ENCODE measurements at places on chromosomes 1 and 21.

- no peak for DNase-seq
- no peak overlapping the region for H3K4me3 ChIP-seq
- no peaks in the 10 kb centered on the region for H3K36me3 ChIP-seq
- H3K27ac ChIP-seq, result no peak overlapping the region
Measured at GRCh38 chr21:35849144-35849543, 211.2 kb downstream of the SETD4 start.

GRCh38 chr1:58324558-58324957 lies 222.0 kb downstream of the OMA1 start:
- DNase-seq, result no peak
- H3K36me3 ChIP-seq, result peaks cover 28% of the 10 kb centered on the region
- H3K4me3 ChIP-seq, result no peak overlapping the region
- no peak overlapping the region for H3K27ac ChIP-seq

- DNase-seq, result no peak
- H3K27me3 ChIP-seq, result no peaks in the 10 kb centered on the region
- peak overlapping the region; percentile 27 for H3K27ac ChIP-seq
- H3K4me3 ChIP-seq, result no peak overlapping the region
- H3K36me3 ChIP-seq, result no peaks in the 10 kb centered on the region
Measured at GRCh38 chr1:8813016-8813763, 4.2 kb downstream of the RERE start.

DNA sequence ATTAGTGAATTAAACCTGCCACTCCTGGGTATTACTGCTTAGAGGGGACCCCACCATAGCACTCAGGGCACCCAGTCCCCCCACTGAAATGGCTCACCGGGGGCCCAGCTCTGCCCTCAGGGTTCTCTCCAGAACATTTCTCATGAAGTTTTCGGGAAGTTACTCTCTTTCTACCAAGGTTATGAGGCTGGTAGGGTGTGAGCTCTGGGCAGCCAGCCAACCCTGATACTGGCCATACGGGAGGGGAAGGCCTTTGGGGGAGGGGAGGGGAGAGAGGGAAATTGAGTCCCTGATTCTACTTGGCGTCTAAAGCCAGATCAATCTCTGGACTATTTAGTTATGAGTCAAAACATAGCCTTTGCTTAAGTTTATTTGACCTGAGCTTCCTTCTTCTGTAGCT lies 12.9 kb upstream of the PDE9A start:
- H3K4me3 ChIP-seq, result no peak overlapping the region
- H3K27me3 ChIP-seq, result peaks cover 10% of the 10 kb centered on the region
- peaks cover 31% of the 10 kb centered on the region for H3K4me1 ChIP-seq
- H3K36me3 ChIP-seq, result no peaks in the 10 kb centered on the region

GRCh38 chr21:26146681-26147080 lies 23.9 kb downstream of the APP start:
- no peak for DNase-seq
- H3K27ac ChIP-seq, result no peak overlapping the region
- no peak overlapping the region for H3K4me3 ChIP-seq
- peaks cover 32% of the 10 kb centered on the region for H3K36me3 ChIP-seq
